ENCODE measurements at places on chromosomes 6 and 20.

GRCh38 chr6:136208783-136209182 is 41.3 kb downstream of the MTFR2 start:
- DNase-seq, result no peak

GRCh38 chr20:10172998-10173655 is 45.5 kb upstream of the SNAP25 start:
- DNase-seq, result no peak

GRCh38 chr6:136922685-136923006 is 545 bp downstream of the SLC35D3 start:
- no peak for DNase-seq

DNA sequence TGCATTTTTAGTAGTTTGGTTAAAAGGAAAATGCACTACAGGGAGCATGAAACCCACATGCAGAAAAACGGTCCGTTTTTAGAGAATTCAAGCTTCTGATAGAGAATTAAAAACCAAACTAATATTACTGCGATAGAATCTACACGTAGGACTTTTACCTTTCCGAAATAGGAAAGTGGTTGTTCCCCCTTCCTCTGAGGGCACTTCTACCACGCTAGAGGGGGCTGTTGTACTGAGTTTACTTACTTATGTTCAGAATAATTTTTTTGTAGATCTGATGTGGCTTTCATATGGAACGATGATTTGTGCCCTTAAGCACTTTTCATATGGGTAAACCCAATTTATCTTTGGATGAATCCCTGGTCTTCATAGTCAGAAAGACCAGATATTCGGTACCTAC is 264.3 kb upstream of the PLN start:
- DNase-seq, result peak; percentile 22

DNA sequence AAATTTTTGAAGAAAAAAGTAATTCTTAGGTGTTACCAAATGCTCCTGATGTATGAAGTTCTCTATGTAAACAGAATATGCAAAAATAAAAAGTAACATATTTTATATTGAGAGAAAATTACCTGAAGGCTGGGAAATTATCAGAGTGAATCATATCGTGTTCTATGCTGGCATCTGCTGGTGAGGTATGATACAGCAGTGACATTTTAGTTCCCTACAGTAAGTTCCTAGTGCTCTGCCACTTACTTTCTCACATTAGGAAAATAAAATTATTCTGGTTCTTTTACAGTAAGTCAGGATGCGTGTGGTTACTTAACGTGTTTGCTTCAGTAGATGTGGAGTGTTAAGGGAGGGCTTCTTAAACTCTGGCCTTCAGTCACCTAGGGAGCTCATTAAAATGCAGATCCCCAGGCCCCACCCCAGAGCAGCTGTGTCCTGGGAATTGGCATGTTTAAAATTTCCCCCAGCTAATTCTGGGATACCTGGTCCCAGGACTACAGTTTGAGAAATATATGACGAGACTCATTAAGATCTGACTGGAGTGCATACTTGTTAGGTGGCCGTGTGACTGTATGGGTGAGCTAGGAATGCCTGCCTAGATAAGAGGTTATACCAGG is 3.2 kb downstream of the ACTR5 start:
- DNase-seq, result no peak

- no peak for DNase-seq
Observed at GRCh38 chr20:58712151-58712791, 19.7 kb downstream of the NPEPL1 start.

DNA sequence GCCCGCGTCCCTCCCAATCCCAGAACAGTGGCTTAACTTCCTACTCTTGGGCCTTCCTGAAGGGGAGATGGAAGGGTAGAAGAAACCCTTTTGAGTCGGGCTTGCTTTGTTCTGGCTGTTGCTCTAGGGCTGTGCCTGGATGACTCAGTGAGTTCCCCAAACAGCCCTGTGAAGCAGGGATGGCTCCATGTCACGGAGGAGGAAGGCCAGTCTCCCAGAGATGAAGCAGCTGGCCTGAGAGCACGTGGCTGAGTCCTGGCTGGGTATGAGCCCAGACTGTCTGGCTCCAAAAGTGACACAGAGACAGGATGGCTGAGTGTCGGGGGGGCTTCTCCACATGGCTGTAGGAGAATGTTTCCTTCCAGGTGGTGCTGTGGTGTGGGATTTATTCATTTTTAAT is 4.6 kb downstream of the SYTL3 start:
- no peak for DNase-seq

GRCh38 chr6:40344566-40345167 is 242.5 kb downstream of the LRFN2 start:
- no peak for DNase-seq

DNA sequence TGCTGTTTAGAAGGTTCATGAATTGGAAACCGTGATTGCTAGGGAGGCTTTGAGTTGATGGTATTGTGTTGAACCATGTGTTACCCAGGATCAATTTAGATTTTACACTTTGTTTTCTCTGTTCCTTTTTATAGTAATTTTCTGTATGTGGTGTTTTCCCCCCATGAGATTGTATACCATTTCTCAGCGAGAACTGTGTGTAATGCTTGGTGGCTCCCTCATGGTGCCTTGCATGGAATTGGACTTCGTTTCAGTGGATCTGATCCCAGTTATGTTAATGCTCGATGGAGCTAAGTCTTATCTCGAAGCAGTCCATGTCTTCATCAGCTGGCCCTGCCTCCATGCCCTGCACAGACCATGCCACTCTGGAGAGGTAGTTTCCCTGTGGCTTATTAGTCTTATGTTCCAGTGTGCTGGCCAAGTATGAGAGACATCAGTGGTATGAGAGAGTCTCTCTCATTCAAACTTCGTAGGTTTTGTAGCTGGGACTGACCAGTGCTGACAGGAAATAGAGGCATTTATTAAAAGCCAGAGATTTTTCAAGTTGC is 18.7 kb downstream of the PTPN1 start:
- DNase-seq, result no peak

DNA sequence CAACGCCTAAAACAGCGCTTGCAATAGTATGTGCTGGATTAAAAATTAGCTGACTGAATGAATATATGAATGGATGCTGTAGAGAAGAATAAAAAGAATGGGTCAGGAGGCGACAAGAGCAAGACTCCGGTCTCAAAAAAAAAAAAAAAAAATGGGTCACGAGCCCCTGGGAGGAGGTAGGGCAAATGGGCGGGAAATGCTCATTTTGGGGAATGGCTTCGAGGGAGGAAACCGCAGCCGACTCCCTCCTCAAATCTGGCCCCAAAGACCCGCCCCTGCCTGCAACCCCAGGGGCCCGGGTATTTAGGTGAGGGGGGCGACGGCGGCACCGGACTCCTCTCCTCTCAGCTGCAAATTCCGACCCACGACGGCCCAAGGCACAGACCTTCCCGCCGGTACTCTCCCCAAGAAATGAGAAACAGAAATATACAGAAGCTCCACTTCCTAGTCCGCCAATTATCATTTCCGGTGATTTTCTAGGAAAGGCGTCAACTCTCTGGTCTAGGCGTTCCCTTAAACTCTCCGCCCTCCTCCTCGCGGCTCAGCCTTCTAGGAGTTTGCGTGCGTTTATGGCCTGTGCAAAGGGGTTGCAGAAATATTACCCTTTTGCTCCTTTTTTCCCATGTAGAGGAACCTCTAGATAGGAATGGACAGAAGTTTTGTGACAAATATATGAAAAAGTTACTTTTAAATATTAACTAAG is at the start of gene ZNF311:
ZNF311 (minus strand) TSS at position 133 of the 703 bp plus-strand sequence. CDS start 1,361 bp downstream, outside the sequence.
- no peak for DNase-seq

DNA sequence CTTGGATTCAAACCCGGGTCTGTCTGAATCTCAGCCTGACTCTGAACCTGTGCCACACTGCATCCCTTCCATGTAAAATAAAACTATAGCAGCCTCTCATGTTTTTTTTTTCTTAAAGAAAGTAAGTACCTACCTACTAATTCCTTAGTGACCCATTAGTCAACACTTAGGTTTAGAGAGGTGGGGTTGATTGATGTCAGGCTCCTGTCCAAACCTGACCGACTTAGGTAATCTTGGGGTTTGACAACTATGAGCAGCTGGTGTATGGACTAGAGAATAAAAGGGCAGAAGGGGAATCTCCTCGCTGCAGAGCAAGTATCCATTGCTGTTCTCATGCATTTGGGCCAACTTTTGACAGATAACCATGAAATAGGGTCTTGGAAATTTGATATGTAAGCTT is 6.5 kb downstream of the NKAIN2 start:
- DNase-seq, result no peak

DNA sequence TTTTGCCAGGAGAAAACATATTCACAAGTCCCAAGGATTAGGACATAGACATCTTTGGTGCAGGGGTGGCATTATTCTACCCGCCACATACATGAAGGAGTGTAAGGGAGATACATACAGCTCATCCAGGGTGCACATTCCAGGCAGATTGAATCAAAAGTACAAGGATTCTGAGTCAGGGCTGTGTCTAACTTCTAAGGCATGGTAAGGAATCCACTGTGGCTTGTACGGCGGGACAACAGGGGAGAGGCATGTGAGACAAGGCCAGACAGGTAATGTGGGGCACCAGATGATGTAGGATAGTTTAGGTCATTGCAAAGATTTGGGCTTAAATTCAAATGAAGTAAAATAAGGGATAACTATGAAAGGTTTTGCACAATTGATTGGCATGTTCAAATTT is 780.9 kb downstream of the C6orf118 start:
- no peak for DNase-seq

All from stimulated activated CD4-positive, alpha-beta T cell treated with anti-CD3 and anti-CD28 coated beads, Interleukin-2, amount 100 ng/mL, for 4 hours (primary cell).